CD4-positive, alpha-beta T cell treated with Interleukin-12 subunit alpha and Interleukin-12 subunit beta, for 1 hour (primary cell): ENCODE measurements at places on chromosomes 7 and 10.

- no peak for DNase-seq
These were observed 67.8 kb downstream of the ABI1 start for GRCh38 chr10:26792758-26793495.

GRCh38 chr10:11450427-11450826, 161.0 kb downstream of the USP6NL start:
- DNase-seq, result no peak

GRCh38 chr10:1733720-1734119, 3.6 kb downstream of the ADARB2 start:
- DNase-seq, result no peak

GRCh38 chr7:3011211-3011852, 32.3 kb downstream of the CARD11 start:
- DNase-seq, result no peak

GRCh38 chr10:29966269-29966668, 93.1 kb downstream of the JCAD start:
- DNase-seq, result no peak

DNA sequence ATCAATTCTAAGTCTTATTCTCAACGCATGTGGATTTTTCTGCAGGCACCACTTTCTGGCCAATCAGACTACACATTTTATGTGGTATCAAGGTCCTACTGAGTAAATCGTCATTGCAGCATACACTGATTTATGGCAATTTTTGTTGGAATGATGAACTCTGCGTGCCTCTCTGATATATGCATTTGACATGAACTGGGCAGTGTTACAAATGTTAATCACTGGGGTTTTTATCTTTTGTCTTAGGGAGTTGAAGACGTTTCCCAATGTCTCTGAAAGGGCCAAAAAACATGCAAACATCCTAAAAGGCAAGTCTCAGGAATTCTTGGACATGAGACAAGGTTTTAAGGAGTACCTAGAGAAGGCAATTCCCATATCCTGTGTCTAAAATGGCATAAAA, 809.5 kb upstream of the CELF2 start:
- no peak for DNase-seq

DNA sequence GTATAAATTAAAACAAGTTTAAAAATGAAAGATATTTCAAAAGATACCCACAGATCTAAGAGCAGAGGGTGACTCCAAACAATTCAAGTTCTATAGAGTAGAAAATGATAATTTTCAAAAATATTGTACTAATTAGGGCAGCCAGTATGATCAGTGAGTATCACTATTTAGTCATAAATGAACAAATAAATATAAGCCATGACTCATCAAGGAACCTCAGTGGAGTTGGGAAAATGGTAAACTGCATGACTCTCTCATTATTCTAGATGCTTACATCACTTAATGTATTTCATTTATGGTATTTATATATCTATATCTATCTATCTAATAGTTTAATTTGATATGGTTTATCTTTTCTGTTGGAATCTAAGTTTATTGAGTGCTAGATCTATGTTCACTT, 94.3 kb downstream of the THSD7A start:
- no peak for DNase-seq

DNA sequence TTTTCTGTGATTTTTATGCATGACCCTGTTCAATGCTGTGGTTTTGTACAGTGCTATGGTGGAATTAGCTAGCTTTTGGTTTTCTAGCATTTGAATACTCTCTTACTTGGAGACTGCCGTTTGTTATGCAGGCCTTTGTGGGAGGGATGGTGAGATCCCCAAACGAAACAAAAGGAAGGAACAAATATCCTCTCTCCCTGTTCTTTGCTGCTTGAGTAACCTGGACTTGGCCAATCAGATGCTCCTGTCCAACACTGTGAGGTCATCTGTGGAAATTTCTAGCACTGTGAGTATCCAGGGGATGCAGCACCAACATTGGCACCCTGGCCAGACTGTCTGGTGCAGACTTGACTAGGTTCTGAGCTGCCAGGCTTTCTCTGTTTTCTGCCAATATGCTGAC, 314.4 kb downstream of the ANKRD30A start:
- no peak for DNase-seq

DNA sequence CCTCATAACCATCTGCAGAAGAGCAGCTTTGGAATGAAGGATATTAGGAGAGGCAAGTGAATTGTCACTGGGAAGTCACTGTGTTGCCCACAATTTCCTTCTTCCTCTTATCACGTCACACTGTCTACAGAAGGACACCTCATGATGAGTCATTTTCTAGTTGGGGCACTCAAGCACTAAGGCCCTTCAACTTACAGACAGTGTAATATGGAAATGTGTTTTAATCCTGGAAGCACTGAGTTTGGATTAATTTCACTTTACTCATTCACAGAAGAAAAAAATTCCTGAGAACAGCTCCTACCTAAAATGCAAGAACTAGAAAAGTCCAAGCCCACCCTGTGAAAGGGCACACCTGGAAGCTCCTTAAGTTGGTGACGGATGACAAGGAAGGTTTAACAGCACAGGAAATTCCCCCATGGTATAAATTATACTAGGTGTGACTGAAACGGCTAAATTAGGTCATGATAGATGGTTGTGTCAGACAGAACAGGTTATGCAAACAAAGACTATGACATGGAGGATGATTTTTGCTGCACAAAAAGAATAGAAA, 56.6 kb downstream of the PARD3 start:
- DNase-seq, result no peak

GRCh38 chr10:90818736-90819135, 39.1 kb downstream of the HTR7 start:
- DNase-seq, result no peak
